ENCODE measurements at places on chromosomes 16 and 17.

DNA sequence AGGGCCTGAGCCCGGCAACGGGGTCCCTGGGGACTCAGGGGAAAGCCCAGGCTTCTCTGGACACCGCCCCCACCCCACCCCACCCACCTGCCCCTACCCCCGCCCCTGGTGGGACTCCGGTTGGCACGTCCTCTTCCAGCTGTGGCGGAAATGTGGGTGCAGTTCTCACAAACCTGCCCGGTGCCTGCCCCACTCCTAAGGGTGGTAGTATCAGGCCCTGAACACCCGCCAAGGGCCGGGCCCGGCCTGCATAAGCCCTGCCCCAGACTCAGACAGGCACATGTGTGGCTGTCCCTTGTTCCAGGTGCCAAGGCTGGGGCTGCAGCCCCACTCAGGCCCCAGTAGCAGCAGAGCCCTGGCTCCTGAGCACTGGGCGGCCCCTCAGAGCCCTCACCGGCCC is 58.1 kb downstream of the ACTG1 start:
- peak; percentile 63 for DNase-seq

- no peak for DNase-seq
Observed at GRCh38 chr16:28219282-28219681, 7.5 kb upstream of the XPO6 start.

GRCh38 chr17:41785859-41786226 is 668 bp downstream of the JUP start:
- peak; percentile 67 for DNase-seq

DNA sequence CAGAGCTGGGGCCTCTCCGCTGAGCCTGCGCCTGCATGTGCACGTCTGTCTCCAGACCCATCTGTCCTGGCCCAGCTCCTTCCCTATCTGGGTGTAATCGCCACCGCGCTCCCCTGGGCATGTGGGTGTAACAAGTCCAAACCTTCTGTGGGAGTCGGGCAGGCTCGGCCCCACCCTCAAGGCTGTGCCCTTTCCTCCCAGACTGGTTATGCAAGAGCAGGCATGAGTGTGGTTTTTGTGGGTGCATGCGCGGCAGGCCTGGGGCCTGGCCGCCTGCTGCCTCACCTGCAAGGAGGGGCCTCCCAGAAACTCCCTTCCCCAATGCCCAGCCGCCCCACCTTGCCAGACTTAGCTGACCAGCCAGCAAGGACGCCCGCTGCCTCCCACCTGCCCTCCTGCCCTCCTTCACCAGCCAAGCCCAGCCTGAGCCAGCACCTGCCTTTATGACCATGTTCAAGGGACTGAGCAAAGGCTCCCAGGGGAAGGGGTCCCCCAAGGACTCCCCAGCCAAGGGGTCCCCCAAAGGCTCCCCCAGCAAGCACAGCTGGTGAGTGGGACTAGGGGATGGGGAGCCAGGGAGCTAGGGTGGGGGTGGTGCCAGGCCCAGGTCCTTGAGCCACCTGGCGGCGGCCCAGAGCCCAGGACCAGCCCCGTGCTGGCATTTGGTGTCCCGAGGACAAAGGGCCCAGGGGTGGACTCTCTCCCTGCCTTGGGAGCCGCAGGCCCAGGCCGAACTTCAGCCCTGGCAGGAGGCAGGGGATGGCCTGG is at the start of gene EVPLL:
EVPLL (plus strand) TSS at position 342 of the 768 bp plus-strand sequence. CDS start 3,160 bp downstream, outside the sequence.
- DNase-seq: peak; percentile 89

DNA sequence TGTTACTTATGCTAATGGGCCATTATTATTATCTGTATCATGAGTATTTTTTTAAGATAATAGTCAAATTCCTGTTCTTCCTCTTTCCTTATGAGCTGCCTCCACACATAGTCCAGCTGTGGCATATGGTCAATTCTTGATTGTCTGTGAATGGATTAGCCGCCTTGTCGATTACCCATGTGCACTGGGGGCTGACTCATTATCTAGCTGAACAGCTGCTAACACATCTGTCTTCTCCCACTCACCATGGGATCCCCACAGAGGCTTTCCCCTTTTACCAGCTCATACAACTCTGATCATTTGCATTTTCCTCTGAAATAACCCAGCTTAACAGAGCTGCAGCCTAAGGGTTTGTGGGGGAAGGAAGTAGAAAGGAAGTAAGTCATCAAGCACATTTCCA is 915.0 kb downstream of the CDH11 start:
- DNase-seq: no peak

- peak; percentile 72 for DNase-seq
Observed at GRCh38 chr17:33942414-33942813, 312.7 kb upstream of the CCL2 start.

DNA sequence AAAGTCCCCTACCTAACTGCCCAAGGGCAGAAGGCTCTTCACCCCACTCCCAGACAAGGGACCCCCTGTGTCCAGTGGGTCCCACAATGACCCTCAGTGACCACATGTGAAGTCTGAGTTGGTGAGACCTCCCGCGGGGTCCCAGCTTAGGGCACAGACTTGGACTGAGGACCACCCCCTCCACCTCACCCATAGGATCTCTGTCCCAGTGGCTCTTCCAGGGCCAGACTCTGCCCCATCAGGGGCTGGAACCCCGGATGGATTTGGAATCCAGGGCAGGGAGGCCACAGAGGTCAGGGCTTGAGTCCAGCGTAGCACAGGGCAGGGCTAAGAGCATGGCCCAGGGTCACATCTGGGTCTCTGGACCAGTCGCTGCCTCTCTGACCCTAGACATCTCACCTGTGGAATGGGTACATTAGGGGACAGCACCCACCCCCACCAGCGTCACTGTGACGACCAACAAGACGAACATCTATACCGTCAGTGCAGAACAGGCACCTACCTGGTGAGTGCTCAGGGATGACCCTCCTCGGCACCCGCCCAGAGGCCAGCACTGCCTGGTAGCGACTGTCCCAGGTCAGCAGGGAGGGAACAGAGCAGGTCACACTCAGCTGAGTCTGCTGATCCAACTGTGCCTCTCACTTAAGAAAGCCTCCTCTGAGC is 37.7 kb downstream of the TNFRSF13B start:
- DNase-seq: no peak

DNA sequence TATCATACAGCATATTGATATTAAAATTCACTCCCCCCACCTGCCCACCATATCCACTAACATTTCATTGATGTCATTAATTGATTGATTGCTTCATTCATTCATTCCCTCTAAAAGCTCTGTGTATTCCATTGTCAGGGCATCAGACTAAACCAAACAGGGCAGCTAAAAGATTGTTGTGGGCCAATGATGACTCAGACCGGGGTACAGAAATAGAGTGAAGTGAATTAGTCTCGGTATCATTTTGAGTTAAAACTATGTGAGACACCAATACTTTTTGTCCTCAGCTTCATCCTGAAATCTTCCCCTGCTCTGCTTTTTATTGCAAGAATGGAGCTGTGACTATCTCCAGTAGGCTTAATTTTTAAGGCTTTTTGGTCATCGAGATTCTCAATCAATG is 868.3 kb downstream of the CDH11 start:
- DNase-seq: no peak

DNA sequence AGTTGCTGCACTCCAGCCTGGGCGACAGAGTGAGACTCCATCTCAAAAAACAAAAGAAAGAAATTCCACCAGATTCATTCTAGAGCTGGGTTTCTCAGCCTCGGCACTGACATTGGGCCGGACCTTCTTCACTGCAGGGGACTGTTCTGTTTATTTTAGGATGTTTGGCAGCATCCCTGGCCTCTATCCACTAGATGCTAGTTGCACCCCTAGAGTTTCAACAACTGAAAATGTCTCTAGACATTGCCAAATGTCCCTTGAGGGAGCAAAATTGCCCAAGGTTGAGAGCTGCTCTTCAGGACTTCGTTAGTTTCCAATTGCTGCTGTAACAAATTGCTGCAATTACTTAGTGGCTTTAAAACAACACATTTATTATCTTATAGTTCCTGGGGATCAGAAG is 7.2 kb downstream of the EEF2K start:
- DNase-seq: no peak

GRCh38 chr16:51310159-51310558 is 159.1 kb upstream of the SALL1 start:
- DNase-seq: no peak

DNA sequence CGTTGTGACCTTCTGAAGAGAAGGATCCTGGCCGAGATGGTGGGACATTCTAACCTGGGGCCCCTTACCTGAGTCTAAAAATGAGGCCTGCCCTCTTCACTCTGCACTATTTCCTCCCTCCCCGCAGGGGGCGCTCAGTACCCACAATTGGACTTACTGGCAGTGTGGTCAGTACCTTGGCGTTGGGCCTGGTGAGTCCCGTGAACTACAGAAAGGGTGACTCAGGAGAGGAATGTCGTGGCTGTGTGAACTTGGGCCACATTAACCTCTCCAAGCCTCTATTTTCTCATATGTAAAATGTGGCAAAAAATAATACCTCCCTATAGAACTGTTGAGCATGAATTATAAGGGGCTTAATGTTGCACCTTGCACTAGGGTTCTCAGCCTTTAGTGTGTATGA is 3.9 kb downstream of the RSAD1 start:
- peak; percentile 91 for DNase-seq

DNA sequence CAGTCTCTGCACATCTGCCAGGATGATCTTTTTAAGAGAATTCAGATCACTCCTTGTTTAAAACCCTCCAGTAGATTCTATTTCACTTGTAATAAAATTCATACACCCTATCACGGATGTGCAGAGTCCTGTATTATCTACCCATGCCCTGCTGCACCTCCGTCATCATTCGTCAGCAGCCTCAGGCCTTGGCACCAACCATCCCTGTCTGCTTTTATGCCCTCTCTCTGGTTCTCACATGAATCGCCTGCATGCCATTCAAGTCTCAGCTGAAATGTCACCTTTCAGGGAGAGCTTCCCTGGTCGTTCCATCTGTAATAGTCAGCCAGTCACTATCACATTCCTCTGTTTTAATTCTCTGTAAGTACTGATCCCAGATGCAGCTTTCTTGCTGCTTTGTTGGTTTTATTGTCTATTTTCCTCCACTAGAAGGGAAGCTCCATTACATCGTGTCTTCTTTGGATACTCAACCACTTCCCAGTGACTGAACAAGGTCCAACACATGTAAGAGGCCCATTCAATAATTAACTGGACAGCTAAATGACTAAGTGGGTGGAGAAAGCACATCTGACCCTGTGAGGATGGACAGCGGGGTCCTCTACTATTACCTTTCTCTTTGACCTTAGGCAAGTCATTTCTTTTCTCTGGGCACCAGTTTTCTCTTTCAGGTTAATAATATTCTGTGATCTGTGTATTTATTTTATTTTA is 81.2 kb upstream of the GOT2 start:
- no peak for DNase-seq

- DNase-seq: no peak
Observed at GRCh38 chr16:4011225-4011939, 104.9 kb downstream of the ADCY9 start.

GRCh38 chr17:3828151-3828851 is 17.7 kb downstream of the NCBP3 start:
- DNase-seq: no peak

DNA sequence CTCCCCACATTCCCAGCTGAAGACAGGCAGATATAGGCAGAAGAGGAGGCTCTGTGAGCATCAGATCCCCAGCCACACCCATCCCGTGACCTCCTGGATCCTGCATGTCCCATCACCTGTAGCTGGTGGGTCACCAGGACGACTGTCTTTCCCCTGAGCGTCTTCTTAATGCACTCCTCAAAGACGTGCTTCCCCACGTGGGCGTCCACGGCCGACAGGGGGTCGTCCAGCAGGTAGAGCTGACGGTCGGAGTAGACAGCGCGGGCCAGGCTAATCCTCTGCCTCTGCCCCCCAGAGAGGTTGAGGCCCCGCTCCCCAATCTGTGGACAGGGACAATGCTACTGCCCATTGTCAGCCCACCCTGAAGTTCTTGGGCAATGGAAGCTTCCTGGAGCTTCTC is 40.5 kb downstream of the ABCC12 start:
- DNase-seq: no peak

- no peak for DNase-seq
Observed at GRCh38 chr16:1193825-1194581, 31.1 kb downstream of the TPSG1 start.

GRCh38 chr16:67872131-67872630 is 671 bp upstream of the EDC4 start:
- peak; percentile 18 for DNase-seq

- DNase-seq: no peak
Observed at GRCh38 chr17:27469256-27469655, 13.0 kb downstream of the KSR1 start.

GRCh38 chr16:23025692-23026307 is 123.5 kb downstream of the USP31 start:
- no peak for DNase-seq

DNA sequence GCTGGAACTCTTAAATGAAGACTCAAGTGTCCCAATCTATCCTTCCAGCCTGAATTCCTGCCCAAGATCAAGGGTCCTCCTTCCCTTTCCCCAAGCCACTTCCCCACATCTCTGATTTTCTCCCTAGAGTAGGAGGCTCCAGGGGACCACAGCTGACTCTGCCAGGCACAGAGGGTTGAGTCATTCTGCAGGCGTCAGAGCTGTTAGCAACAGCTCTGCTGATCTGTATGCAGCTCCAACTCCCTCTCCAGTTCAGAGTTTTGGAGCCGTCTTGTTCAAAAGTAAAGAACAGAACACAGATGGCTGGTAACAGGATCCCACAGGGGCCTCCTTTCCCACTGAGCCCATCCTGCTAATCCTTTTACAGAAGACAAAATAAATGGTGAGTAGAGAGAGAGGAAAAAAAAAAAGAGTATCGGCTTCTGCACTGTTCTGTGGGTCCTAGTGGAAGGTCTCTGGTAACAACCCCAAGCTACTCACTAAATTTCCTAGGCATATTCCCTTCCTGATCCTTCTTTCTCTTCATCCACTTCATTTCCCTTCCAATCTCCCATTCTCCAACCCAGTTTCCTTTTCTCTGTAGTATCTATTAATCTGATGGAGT is 13.4 kb upstream of the TAOK1 start:
- no peak for DNase-seq

DNA sequence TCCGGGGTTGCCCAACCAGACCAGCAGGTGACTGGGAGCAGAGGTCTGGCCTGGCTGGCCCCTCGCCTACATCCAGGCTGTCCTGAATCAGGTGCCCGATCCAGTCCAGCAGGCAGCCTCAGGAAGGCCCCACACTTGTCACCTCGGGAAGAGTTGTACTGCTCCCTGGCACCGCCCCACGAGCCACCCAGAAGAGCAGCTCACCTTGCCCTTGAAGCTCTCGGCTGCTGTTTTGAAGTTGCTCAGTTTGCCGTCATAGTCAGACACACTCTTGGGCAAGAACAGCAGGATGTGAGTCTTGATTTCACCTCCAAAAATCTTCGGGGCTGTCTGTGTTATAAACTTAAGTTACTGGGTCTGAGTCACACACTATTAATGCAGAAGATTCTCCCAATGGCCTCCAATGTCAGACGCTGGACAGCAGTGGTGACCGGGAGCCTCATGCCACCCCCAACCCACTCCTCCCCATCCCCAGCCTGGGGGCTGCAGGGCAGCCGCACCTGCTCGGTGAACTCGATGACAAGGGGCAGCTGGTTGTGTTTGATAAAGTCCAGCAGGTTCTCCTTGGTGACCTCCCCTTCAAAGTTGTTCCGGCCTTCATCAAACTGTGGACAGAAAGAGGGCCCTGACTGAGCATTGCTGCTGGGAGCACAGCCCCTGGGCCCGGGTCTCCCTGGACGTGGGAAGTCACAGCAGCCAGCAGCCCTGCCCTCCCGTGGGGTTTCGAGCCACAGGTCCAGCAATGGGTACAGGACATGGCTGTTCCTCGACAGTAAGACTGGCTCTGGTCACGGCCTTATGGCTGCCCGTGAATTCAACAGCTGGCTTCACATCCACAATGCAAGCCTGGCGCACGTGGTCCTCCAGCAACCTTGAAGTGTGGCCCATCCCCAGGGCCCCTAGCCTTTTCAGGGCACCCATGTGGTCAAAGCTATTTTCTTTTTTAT is 12.2 kb upstream of the PPP1R27 start:
- DNase-seq: no peak

- DNase-seq: no peak
Observed at GRCh38 chr17:60641126-60641525, 36.5 kb upstream of the BCAS3 start.

- DNase-seq: no peak
Observed at GRCh38 chr17:82287013-82287867, 13.7 kb upstream of the CSNK1D start.

All from hematopoietic multipotent progenitor cell treated with erythropoietin and hydrocortisone succinate and interleukin-3 and kit ligand, for 4 days (in vitro differentiated cells).